Suppressor macrophage (primary cell): ENCODE measurements at places on chromosomes 2 and 18.

- no peak for DNase-seq
These were observed 56.2 kb downstream of the ALPK2 start for GRCh38 chr18:58572680-58573079.

- DNase-seq, result no peak
These were observed 5.5 kb downstream of the HOXD8 start for GRCh38 chr2:176135035-176135440.

GRCh38 chr2:188970211-188970610, 4.0 kb upstream of the COL3A1 start:
- no peak for DNase-seq

- DNase-seq, result peak; percentile 70
These were observed 39.9 kb upstream of the DARS1 start for GRCh38 chr2:136025057-136025973.

DNA sequence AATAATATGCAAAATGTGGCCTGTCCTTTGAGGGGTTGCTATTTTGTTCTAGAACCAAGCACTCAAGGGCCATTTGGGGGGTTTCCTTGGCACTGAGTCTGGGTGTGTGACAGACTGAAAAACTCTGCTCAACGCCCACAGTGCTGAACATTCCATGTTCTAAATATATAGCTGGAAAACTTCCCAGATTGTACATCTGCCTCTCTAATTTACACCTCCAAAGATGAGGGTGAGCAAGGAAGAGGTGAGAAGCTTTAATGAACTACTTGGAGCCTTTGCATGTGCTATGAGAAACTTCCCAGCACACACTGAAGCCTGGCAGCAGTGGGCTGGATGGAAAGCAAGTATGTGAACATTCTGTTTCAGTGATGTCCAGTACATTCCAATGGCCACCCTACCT, 296.7 kb upstream of the KCNH7 start:
- no peak for DNase-seq

DNA sequence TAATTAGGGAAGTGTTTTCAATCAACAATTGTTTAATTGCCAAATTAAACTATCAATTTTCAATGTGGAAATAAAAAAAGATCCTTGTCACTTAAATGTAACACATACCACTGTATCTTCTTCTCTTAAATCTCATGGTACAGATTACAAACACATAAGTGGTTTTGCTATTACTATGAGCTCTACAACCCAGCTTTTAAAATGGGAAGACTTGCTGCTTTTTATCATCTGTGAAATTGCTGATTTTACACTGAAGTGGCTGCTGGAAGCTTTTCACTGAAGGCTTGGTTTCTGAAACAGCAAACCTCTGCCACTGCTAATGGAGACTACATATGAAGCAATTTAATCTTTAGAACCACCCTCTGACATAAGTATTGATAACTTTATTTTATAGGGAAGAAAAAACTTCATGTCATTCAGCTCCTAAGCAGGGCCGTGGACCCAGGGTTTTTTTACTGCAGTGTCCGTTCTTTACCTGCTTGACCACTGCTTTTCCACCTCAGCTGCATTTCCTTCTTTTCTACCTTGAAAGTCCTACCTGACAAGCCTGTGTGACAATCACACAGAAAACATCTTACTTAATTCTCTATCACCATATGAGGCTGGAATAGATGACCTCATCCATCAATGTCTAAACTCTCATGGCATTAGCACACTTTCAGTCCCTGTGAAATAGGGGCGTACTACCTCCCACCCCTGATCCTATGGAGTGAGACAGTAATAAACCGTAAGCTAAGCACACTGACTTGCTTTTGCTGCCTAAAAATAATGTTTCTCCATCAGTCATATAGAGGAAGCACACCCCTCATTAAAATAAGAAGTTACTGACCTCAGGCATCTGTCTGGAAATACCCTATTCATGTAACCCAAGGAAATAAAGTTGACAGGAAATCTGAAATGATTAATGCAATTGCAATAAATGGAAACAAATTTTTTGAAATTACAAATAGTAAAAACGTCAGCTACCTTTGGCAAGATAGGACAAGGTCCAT, 19.2 kb upstream of the SLC8A1 start:
- peak; percentile 90 for DNase-seq

DNA sequence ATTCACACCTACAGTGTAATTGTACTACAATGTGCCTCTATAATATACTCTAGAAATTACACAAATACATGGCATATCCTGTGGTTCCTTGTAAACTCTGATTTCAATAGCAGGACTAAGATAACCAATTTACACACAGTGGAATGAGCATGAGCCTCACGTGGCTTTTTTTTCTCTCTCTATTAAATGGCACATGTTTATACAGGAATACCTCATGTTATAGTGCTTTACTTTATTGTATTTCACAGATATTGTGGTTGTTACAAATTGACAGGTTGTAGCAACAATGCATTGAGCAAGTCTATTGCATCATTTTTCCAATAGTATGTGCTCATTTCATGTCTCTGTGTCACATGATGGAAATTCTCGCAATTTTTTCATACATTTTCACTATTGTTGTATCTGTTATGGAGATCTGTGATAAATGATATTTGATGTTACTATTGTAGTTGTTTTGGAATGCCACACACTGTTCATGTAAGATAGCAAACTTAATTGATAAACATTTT, 260.0 kb downstream of the FSIP2 start:
- DNase-seq, result peak; percentile 3

GRCh38 chr2:150066490-150066889, 421.0 kb downstream of the RND3 start:
- no peak for DNase-seq

DNA sequence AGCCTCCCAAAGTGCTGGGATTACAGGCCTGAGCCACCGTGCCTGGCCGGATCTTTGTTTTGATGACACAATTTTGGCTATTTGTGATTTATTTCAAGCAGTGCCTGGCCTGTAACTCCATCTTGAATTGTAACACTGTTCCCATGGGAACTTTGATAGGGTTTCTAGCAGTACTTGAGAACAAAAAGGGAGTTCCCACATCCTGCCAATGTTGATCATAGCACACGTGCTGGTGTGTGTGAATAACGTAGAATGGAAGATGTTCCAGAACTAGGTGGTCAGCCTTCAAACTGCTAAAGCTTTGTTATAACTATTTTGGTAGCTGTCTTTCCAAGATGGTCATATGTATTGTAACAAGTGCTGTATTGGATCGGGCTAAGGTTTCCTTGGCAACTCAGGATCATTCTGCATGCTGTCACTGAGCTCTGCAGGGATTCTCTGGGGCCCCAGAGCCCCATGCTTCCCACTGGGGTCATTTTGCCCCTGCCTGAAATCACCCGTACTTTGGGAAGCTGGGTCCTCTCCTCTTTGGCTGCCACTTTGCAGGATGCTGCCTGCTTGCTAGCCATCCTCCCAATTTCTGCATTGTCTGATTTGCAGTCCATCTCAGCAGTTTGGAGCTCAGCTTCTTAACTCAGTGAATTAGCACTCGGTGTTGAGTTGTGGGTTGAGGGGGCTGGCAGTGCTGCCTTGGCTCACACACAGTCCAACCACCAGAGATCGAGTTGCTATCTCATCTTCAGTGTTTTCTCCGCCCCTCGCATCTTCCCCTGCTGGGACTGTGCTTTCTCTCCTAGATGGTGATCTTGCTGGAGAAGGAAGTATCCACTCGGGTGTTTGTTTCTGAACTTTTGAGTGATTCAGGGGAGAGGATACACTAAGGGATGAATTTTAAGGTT, 26.8 kb downstream of the SH3RF3 start:
- no peak for DNase-seq

- DNase-seq, result peak; percentile 58
These were observed 25.0 kb downstream of the SERPINB8 start for GRCh38 chr18:63994783-63995399.

- no peak for DNase-seq
These were observed 23.8 kb downstream of the NABP1 start for GRCh38 chr2:191701696-191702095.

GRCh38 chr18:11377766-11378540, 228.6 kb upstream of the PIEZO2 start:
- DNase-seq, result no peak

DNA sequence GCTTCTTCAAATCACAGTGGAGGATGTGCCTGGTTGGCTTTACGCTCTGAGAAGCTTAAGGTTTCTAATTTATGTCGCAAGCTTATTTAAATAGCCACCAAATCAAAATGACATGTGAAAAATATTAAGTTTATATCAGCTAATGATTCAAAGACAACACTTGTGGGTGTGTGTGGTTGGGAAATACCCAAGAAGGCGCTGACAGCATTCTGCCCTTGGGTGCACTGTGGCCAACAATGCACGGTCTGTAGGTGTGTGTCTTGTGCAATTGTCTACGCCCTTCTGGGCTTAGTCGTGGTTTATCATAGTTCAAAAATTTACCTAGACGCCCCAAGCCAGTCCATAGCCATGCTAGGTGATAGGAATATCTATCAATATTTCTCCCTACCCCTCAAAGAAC, 60.9 kb downstream of the KCTD1 start:
- DNase-seq, result peak; percentile 46

DNA sequence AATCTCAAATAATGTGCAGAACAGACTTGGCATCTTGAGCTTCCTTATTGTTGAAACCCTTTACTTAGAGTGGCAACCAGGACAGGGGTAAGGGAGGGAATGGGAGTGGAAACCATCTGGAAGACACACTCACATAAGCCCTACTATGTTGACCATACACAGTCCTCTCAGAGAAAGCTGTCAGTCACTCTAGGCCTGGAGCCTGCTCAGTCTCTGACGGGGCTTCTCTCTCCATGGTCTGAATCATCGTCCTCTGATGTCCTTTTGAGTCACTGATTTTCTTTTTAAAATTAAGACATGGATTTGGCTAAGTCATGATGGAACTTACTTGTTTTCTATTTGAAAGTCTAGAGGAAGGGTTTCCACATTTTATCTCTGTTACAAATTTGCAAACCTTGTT, 74.0 kb downstream of the MYO1B start:
- no peak for DNase-seq

- DNase-seq, result no peak
These were observed 6.1 kb upstream of the TMEM185B start for GRCh38 chr2:120229341-120229740.

GRCh38 chr2:136021976-136022375, 36.5 kb upstream of the DARS1 start:
- no peak for DNase-seq

DNA sequence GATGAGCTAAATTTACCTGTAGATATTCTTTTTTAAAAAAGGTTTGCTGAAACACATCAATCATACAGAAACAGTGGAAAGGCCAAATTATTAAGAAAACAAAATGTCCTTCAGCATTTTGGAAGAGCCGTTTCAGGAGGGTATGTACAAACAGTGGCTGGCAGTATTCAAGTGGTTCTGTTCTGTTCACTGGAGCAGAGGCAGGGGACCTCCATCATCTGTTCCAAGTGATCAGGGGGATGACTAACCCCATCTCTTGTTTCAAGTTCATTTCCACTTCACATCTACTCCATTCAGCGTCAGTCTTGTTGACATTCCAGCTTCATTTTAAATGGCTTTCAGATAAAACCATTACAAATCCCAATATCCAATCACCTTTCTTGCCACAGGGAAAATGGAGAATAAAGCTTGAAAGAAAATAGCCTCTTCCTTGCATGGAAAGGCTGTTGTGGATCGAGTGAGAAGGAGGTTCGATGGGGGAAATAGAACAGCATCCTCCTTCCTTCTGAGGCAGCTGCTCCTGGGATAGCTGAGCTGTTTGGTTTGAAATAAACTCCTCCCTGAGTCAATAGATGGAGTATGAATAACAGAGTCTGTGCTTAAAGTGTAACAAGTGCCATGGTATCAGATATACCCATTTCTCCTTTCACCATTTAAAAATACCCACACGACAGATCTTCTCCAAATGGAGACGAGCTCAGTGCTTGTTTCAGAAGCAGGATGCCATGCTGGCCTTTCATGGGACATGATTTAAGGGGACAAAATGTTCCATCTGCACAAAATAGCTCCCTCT, 63.7 kb upstream of the OTOF start:
- no peak for DNase-seq

DNA sequence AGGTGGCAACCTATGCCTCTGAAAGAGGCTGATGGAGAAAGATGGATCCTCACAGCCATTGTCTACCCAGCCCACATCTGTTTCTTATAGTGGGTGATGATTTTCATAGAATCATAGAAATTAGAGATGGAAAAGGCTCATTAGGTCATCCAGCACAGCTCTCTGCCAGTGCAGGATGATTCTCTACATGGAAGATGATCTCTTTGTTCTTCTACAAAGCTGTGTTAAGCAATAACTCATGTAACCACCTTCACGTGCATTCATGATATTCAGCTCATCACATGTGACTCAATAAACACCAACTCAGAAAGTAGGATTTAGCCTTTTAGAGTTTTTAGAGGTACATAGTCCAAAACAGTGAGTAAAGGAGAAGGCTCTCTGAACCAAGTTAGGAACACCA, 539.4 kb upstream of the ID2 start:
- no peak for DNase-seq

- no peak for DNase-seq
These were observed 573 bp downstream of the WDR7 start for GRCh38 chr18:56651771-56652092.

- DNase-seq, result peak; percentile 22
These were observed 70.8 kb downstream of the RAPGEF4 start for GRCh38 chr2:172806493-172806892.

DNA sequence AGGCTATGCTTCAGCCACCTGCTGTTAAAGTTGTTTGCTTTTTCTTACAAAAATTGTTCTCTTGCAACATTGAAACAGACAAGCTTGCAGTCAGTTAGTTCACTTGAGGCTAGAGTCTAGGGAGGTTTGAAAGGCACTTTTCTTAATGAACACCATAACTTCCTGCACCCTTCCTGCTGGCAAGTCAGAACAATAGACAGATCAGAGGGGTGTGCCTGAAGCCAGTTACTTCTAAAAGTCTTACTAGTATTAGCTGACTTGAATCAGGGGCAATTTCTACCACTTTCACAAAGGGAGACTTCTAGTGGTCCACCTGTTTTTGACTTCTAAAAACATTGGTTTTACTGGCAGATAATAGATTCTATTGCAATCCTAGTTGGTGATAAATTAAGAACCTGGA, 367.4 kb upstream of the CDH20 start:
- DNase-seq, result no peak

DNA sequence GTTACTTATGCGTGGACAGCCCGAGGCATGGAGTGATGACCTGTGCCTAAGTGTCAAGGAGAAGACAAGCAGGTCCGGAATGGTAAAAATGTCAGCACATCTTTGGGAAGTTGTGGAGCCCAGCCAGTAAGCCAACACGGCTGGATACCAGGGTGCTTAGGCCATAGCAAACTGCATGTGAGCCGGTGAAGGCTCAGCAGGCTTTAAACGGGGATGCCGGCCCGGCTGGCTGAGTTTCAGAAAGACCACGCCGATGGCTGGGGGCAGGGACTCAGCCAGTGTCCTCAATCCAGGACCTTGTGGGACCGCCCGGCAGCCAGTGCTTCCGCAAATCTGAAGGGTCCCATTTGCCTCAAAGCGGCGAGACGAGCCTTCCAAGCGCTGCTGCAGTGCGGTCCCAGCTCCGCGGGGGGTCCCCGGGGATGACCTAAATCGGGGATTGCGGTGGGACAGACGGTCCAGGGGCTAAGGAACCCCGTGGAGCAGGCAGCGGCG, 946 bp upstream of the AGAP1 start:
- DNase-seq, result no peak

- peak; percentile 80 for DNase-seq
These were observed 21.2 kb downstream of the GORASP2 start for GRCh38 chr2:170950221-170950761.
